Regular cardiac myocyte (primary cell): ENCODE measurements at places on chromosomes 2 and 18. TPM values are rescaled to one million over a fixed set of nuclear protein-coding genes. Genes with fewer than 3 reads are reported as not detected.

Gene ARHGAP15
- total RNA-seq, result not detected in 2 replicates

Gene EPB41L3
- 24.0 and 31.4 TPM in 2 replicates for total RNA-seq

Gene RIT2
- total RNA-seq, result not detected in 2 replicates

Gene HOXD9
- total RNA-seq, result under 0.01 TPM in 1 of 2 replicates, not detected in the other

Gene GMPPA
- 50.2 and 71.5 TPM in 2 replicates for total RNA-seq

Gene NPHP1
- total RNA-seq, result 3.6 and 5.6 TPM in 2 replicates
